Testis (tissue), 5 donors: ENCODE measurements at places on chromosomes 2 and 18. TPM values are rescaled to one million over a fixed set of nuclear protein-coding genes. Genes with fewer than 3 reads are reported as not detected.

- DNase-seq = no peak
- no peak overlapping the region for H3K4me3 ChIP-seq
- no peaks in the 10 kb centered on the region for H3K36me3 ChIP-seq
Observed at GRCh38 chr2:191666226-191666625, 11.7 kb upstream of the NABP1 start.

- DNase-seq = no peak
- H3K27me3 ChIP-seq = no peaks in the 10 kb centered on the region
- H3K27ac ChIP-seq = no peak overlapping the region
- H3K4me3 ChIP-seq = no peak overlapping the region
Observed at GRCh38 chr2:10935953-10936942, 24.5 kb downstream of the KCNF1 start.

PLCL1 gene
- total RNA-seq = 2.1 TPM

DNA sequence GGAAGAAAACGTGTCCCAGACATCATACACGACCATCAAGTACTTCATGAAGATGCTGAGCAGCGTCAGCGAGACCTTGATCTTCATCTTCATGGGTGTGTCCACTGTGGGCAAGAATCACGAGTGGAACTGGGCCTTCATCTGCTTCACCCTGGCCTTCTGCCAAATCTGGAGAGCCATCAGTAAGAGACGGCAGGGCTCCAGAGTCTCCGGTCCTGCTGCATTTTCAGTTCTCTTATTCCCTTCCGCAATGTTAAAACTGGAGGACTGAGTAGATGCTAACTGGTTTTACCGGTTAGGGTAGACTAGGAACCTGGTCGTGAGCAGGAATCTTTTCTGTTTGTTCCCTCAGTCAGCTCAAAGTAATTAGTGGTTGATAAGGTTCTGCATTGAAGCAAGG lies 32.3 kb downstream of the SLC9A4 start:
- DNase-seq = no peak
- H3K27ac ChIP-seq = no peak overlapping the region
- no peaks in the 10 kb centered on the region for H3K4me1 ChIP-seq
- H3K27me3 ChIP-seq = no peaks in the 10 kb centered on the region
- H3K4me3 ChIP-seq = no peak overlapping the region
- H3K36me3 ChIP-seq = no peaks in the 10 kb centered on the region

GRCh38 chr2:9256147-9256546 lies 49.5 kb downstream of the ASAP2 start:
- H3K27ac ChIP-seq = no peak overlapping the region
- H3K36me3 ChIP-seq = no peaks in the 10 kb centered on the region
- H3K4me1 ChIP-seq = peaks cover 3% of the 10 kb centered on the region

DPP10 gene
- total RNA-seq = 6.7 TPM

- no peak overlapping the region for H3K4me3 ChIP-seq
- no peaks in the 10 kb centered on the region for H3K27me3 ChIP-seq
- H3K36me3 ChIP-seq = no peaks in the 10 kb centered on the region
- H3K4me1 ChIP-seq = no peaks in the 10 kb centered on the region
- no peak for DNase-seq
- H3K27ac ChIP-seq = no peak overlapping the region
Observed at GRCh38 chr2:114729026-114729425, 286.6 kb downstream of the DPP10 start.

ALPG gene
- total RNA-seq = 0.93 TPM

DNA sequence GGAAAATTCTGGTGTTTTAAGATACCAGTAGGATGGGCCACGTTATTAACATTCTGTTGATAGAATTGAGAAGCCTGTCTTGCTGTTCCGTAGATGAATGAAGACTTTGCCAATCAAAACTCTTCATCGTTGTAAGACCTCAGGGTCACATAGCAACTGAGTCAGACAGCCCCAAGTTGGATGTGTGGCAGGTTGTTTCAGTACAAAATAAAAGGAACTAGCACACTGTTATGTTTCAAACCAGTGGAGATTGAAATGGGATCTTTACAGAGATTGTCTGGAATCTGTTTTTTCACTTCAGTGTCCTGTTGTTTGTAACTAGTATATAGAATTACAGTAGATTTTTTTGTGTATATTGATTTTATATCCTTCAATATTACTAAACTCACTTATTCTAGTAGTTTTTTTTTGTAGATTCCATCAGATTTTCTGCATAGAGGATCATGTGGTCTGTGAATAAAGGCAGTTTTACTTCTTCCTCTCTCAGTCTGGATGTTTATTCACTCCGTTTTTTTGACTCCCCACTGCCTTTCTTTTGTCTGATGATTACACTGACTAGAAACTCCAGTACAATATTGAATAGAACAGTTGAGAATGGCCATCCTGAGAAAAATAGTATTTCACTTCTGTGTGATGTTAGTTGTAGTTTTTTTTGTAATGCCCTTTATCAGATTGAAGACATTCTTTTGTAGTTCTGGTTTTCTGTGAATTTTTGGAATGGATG lies 22.7 kb downstream of the EPC2 start:
- no peak overlapping the region for H3K27ac ChIP-seq
- H3K36me3 ChIP-seq = no peaks in the 10 kb centered on the region
- H3K27me3 ChIP-seq = no peaks in the 10 kb centered on the region
- DNase-seq = no peak

- no peaks in the 10 kb centered on the region for H3K36me3 ChIP-seq
- H3K27me3 ChIP-seq = peaks cover 5% of the 10 kb centered on the region
- no peaks in the 10 kb centered on the region for H3K4me1 ChIP-seq
Observed at GRCh38 chr2:118841828-118842461, 5.5 kb downstream of the EN1 start.

DNA sequence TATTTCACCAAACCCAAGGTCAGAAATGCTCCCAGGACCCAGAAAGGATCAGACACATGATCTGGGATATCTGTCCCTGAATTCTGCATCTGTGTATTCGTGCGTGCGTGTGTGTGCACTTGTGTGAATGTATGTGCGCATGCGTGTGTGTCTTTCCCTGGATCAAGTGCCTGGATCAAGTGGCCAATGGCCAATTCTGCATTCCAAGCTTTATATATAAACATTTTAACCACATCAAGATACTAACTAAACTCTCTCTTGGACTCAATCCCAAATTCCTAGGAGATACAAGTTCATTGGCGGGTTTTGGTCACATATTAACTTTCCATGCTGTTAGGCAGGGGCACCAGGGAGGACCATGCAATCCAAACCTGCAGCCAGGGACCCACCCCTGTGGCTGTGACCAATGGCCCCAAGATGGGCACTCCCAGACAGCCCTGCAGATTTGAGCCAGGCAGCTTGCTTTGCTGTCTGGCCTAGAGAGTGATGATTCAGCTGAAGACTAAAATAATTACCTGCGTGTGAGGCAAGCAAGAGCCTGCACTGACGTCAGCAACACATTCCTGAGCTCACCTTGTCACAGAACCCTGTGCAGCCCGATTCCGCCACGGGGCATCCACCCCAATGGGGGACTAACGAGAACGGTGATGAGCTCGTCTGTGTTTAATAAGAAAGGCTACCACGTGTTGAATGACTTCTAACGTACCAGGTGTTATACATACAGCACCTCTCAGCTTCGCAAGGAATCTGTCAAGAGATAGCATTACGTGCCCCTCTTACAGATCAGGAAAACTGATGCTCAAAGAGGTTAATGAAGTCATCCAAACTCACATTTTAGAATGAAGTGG lies 45.3 kb upstream of the ROCK2 start:
- H3K27ac ChIP-seq = no peak overlapping the region
- H3K36me3 ChIP-seq = no peaks in the 10 kb centered on the region
- H3K27me3 ChIP-seq = no peaks in the 10 kb centered on the region
- H3K4me3 ChIP-seq = no peak overlapping the region

GRCh38 chr2:40242315-40242714 lies 209.6 kb downstream of the SLC8A1 start:
- no peaks in the 10 kb centered on the region for H3K4me1 ChIP-seq
- H3K27ac ChIP-seq = no peak overlapping the region
- H3K36me3 ChIP-seq = no peaks in the 10 kb centered on the region

DNA sequence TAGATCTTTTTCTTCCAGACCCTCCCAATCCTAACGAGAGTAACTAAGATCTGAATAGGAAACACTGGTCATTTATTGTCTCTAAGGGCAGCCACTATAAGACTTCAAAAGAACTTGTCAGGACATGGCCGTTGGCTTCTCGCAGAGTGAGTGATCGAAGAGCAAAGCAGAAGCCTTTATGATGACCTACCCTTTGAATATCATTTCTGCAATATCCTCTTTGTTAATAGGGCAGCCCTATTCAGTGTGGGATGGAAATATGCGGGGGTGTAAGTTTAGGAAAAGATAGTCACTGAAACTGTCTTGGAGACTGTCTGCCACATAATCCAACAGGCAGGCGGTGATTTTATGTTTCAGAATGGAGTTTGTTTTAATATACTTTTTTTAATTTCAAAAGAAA lies 70.9 kb downstream of the FBXO36 start:
- H3K27me3 ChIP-seq = no peaks in the 10 kb centered on the region
- no peak overlapping the region for H3K27ac ChIP-seq
- no peaks in the 10 kb centered on the region for H3K36me3 ChIP-seq
- H3K4me1 ChIP-seq = no peaks in the 10 kb centered on the region

GRCh38 chr2:141570474-141571131 lies 560.2 kb downstream of the LRP1B start:
- no peaks in the 10 kb centered on the region for H3K27me3 ChIP-seq
- no peaks in the 10 kb centered on the region for H3K36me3 ChIP-seq
- H3K4me3 ChIP-seq = no peak overlapping the region
- H3K4me1 ChIP-seq = no peaks in the 10 kb centered on the region
- H3K27ac ChIP-seq = no peak overlapping the region
- DNase-seq = no peak

- no peak for DNase-seq
Observed at GRCh38 chr2:208015475-208015874, 9.9 kb downstream of the PLEKHM3 start.

GRCh38 chr2:23532391-23533337 lies 147.7 kb downstream of the KLHL29 start:
- peak; percentile 36 for DNase-seq
- no peaks in the 10 kb centered on the region for H3K27me3 ChIP-seq
- no peak overlapping the region for H3K4me3 ChIP-seq
- H3K36me3 ChIP-seq = no peaks in the 10 kb centered on the region

DNA sequence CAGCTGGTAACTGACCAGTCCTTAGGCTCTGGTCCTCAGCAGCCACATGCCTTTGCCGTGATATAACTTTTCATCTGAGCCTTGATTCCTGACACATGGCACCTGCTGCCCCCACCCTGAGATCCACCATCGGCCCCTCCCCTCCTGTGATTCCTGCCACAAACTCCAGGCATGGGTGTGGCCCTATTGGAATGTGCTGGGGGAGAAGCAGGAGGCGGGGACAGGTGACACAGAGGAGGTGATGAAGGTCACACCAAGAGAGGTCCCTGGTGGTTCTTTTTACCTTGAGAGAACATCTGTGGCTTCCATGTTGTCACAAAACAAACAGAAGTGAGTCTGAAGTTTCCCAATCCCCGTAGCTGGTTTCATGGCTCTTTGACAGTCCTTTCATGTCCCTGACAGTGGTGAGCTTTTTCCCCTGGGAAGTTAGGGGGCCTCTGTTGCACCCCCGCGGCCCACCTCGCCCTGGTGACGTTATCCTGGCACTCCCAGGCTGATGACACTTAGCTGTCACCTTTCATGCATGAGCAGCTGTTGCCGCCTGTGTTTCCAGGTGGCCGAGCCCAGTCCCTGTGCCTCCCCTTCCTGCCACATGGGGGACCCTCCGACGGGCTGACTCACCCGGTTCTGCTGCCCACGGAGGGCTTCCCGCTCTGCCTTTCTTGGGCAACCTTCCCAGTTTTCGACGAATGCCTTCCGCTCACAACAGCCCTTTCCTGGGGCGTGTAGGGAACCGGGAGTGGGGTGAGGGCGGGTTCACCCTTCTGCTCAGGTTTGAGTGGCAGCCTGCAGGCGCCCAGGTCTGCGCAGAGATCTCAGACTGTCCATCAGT lies 66.3 kb upstream of the GLI2 start:
- H3K27me3 ChIP-seq = no peaks in the 10 kb centered on the region
- H3K4me3 ChIP-seq = no peak overlapping the region
- peaks cover 5% of the 10 kb centered on the region for H3K4me1 ChIP-seq
